Stimulated activated CD4-positive, alpha-beta T cell treated with anti-CD3 and anti-CD28 coated beads, Interleukin-1b, Interleukin-23, amount 100 ng/mL, for 1 hour (primary cell): ENCODE measurements at places on chromosomes 5 and 9.

DNA sequence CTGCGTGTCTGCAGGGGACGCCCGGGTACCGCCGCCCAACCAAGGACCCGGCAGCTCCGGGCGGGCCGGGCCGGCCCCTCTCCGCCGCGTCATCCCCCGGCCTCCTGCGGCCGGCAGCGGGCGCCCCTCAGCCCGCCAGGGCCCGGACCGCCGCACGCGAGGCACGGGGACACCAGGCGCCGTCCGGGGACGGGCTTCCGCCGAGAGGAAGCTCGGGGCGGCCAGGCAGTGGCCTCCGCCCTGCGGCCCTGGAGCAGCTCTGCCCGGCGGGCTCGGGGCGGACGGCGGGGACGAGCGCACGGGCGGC lies 373 bp downstream of the FBXW5 start:
- DNase-seq: no peak

DNA sequence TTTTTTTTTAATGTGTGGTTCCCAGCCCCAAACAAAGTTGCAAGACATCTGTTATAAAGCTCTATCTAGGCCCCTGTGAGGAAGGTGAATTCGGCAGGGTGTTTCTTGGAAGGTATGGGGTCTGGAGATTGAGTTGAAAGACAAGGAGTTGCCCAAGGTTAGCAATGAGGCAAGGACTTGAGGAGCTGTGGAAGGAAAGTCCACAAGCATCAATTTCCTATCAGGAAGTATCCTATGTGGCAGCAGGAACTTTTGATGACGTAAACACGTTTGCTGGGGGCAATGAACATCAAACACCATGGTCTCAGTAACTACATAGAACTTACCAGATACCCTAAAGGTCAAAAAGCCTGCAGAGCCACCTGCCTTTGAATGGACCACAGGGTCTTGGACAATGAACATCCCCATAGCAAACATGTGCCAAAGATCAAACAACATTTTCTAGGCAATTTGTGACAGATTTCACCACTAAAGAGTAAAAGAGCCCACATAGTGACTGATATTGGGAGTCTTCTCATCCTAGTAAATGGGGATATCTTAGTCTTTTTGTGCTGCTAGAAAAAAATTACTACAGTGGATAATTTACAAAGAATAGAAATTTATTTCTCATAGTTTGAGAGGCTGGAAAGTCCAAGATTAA lies 145.1 kb downstream of the GCNT1 start:
- DNase-seq: no peak

GRCh38 chr5:54634089-54634488 lies 116.5 kb downstream of the SNX18 start:
- no peak for DNase-seq

DNA sequence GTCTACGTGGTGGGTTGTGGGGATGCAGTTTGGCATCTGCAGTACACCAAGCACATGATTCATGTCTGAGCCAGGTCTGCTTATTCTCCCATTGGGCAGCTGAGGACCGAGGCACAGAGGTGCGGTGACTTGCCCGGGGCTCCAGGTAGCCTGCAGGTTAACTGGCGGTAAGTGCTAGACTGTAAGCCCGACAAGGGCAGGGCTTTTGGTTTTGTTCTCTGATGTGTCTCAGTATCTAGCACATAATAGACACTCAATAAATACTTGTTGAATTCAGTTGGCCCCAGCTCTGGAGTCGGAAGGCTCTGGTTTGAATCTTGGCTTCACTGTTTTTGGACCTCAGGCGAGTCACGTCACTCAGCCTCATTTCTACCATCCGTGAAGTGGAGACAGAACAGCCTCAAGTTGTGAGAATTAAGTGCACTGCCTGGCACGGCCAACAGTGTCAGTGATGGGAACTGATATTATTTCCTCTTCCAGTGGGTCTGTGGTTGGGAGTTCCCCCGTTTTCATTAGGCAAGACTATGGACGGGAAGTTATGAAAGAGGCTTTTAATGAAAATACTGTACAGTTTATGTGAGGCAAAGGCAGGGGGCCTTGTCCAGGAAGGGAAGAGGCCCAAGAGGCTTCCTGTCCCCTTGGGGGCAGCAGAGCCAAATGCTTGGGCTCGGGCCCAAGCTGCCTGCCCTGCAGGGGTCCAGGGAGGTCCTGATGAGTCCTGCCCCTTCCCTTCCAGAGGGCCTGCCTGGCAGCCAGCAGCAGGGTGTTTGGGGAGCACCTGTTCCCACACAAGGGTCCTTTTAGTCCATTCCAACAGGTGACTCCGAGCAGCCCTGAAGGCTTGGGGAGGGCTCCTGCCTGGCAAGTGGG lies 3.3 kb downstream of the PRELID1 start:
- no peak for DNase-seq

DNA sequence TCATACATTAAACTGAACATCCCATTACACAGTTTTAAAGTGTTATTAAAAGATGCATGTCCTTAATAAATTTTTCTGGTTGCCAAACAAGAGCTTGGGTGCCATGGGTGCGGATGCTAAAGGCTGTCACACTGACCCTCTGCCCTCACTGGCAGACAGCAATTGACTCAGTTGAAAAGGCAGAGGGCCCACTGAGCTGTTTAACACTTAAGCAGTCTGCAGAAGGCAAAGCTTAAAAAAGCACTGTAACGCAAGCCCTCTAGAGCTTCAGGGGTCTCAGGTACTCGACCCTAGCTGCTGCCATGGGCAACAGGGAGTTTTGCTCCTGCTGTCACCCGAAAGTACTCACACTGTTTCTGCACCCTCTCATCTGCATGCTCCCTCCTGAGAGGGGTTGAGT lies 726.4 kb upstream of the TYRP1 start:
- DNase-seq: no peak

GRCh38 chr5:81400375-81400774 lies 6.4 kb upstream of the ACOT12 start:
- DNase-seq: no peak

DNA sequence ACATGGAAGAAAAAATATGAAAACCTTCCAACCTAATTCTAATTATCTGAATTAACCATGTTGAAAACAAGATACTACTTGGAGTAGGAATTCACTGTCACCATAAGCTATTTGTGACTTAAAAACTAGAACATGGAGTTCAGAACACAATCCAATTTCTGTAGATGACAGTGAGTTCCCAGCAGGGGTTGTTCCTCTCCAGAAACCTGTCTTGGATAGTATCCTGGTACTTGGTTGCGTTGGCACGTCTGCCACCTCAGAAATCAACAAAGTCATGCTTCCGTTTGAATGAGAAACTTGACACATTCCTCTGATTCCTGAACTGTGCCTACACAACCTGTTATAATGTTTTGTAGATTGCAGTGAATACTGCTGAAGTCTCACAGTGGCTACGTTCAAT lies 789.9 kb upstream of the DMAC1 start:
- no peak for DNase-seq

- DNase-seq: peak; percentile 96
Measured at GRCh38 chr5:181221792-181222629, 1.1 kb upstream of the TRIM41 start.

DNA sequence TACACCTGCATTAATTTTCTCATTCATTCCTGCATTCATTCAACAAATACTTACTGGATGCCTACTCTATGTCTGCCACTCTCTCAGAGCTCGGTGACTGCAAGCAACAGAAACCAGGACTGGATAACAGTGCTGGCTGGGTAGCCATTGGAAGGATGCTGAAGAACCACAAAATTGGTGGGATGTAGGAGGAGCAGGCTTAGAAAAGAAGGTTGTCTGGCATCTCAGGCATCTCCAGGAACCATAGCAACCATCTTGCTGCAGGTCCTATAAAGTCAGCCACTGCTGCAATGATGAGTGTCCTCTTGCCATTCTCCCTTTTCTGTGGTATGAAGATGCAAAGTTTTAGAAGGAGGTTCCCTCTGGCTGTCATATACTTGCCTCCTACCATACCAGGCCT lies 168.6 kb downstream of the FGF18 start:
- no peak for DNase-seq

GRCh38 chr9:132809677-132810271 lies 68.3 kb downstream of the AK8 start:
- DNase-seq: no peak

DNA sequence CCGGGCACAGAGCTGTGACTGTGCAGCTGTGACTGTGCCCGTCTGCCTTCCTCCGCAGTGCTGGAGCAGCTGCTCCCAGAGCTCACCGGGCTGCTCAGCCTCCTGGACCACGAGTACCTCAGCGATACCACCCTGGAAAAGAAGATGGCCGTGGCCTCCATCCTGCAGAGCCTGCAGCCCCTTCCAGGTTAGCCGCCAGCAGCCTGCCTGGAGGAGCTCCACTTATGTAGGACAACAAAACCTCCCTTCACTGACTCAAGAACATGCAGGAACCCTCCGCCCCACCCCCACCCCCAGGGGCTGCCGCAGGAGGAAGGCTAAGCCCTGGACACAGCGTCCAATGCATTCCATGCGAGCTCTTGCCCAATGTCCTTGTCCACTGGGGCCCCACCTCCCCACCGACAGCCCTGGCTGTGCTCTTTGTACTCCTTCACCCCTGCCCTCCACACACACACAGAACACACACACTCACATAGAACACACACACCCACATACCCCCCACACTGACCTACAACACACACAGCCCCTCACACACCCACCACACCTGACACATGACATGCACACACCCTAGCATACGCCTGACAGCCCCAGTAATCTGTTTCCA lies 27.9 kb downstream of the AFAP1L1 start:
- DNase-seq: no peak

GRCh38 chr9:71814815-71815214 lies 46.5 kb upstream of the CEMIP2 start:
- DNase-seq: no peak

DNA sequence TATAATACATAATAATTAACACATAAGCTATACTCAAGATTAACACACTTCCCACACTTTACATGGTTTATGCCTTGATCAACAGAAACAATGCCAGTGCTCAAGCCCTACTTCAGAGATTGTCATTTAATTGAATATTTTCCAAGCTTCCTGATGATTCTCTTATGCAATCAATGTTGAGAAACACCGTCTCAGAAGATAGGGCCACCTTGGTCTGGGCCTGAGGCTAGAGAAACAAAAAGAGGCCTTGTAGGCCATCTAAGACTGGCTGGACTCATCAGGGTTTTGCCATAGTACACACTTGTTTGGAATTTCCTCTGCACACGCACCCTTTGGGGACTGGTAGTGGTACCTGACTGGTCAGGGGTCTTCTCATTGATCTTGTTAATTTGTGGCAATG lies 16.3 kb downstream of the C9orf152 start:
- no peak for DNase-seq

DNA sequence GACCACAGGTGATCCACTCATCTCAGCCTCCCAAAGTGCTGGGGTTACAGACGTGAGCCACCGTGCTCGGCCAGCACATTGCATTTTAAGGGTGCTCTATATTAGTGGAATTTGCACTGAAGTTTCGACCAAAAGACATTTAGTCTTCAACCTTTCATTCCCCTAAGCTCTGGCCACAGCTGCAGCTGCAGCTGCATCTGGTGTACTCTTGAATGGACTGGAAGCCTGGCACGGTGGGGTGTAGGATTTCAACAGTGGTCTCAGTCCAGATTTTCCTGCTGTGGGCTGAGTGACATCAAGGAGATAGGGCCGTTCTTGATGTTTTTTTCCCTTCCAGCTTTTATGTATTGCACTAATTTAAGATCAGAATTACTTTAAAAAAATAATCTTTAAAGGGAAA lies 255.2 kb downstream of the PDZD2 start:
- no peak for DNase-seq

- no peak for DNase-seq
Measured at GRCh38 chr9:97445119-97445701, 33.3 kb downstream of the TDRD7 start.

- no peak for DNase-seq
Measured at GRCh38 chr5:17872204-17872603, 237.9 kb downstream of the TAF11L14 start.

- DNase-seq: no peak
Measured at GRCh38 chr9:77024776-77025545, 5.5 kb downstream of the FOXB2 start.

GRCh38 chr9:116101516-116101915 lies 52.1 kb upstream of the PAPPA start:
- DNase-seq: no peak

GRCh38 chr5:128132499-128132898 lies 48.9 kb downstream of the SLC12A2 start:
- no peak for DNase-seq

DNA sequence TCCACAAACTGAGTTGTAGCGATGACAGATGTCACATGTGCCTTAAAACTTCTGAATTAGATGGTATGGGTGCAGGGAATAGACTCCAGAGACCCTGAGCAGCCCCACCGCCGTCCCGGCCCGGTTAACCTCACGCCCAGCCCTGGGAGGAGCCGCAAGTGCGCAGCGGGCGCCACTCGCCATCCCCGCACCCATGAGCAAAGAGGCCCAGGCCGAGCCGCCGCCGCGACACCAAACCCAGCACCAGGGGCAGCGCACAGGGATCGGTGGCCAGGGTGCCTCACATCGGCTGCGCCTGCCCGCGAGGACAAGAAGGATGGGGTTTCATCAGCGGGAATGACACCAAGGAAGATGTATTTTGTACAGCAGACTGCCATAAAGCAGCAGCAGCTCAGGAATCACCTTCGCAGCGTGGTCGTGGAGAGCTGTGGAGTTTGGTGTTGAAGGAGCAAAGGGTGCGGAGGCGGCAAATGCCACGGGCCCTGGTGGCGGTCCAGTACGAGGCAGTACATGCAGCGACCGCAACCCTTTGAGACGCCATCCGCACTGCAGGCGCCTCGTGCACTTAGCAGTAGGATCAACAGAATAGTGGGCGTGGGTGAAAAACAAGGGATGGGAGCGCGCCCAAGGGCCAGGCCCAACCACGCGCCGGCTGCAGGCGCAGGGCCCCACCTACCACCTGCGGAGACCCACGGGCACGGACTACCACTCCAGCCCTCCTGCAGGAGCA lies 89.7 kb downstream of the ZNF366 start:
- DNase-seq: no peak

- DNase-seq: no peak
Measured at GRCh38 chr5:156715287-156715686, 134.8 kb upstream of the PPP1R2B start.

- DNase-seq: no peak
Measured at GRCh38 chr5:32017692-32018367, 156.3 kb downstream of the GOLPH3 start.

DNA sequence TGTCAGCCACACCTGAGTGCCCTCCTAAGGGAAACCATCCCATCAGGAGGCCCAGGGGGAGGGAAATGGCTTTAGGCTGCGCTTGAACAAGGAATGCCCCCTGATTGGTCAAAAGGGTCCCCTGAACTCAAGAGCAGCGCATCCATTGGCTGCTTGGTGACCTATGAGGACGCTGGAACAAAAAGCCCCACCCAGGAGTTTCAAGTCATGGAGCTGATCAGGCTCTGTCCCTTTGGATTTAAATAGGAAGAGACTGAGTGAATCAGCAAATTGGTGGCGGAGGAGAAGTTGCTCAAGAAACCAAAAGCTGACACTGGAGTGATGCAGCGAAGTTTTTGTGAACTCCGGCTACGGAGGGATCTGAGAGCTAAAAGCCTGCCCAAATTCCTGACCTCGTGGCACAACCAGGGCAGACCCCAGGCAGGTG lies 66.7 kb downstream of the SMIM23 start:
- DNase-seq: no peak

DNA sequence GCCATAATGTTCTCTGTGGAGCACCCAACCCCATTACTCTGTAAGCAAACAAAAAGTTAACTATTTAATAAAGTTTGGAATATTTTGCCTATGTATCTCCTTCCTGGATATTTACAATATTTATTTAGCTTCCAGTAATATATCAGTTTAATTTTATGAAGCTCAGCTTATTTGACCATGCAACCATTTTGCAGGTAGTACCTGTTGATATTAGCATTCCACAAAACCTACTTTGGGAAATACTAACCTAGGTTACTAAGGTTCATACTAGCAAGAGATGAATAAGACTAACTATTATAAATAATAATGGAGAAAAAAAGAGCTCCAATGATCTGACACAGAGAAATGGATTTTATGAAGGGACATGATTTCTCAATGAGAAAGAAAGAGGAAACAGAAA lies 506.4 kb downstream of the PDE4D start:
- no peak for DNase-seq
